ENCODE measurements at places on chromosomes 5 and 9.

- peak; percentile 63 for DNase-seq
Measured at GRCh38 chr5:169695919-169696490, 58.9 kb downstream of the DOCK2 start.

DNA sequence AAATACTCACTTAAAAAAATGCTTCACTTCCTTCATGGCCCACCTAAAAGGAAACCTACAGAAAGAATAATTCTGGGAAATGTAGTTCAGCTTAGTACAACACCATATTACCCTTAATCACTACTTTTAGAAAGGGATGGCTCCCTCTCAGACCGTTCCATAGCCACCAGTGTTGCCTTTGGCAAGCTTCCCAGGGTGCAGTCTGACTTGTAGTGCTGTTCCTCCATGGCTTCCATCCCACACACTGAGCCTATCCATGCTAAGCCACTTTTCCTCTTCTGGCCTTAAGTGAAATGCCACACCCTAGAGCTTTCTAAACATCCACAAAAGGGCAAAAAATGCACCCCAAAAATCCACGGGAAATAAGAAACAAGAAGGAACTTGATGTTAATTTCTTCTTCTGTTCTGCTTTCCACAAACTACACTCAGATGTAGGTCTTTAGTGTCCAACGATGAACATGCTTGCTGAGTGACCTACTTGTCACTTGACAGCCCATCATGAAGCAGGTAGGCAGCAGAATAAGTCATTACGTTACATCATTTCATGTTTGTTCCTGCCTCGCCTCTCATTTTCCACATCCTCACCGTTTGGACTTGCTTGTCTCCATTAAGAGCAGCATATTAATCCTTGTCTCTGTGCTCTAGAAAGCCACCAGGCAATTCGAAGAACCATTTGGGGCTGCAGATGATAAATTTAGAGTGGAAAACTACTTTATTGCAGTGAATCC, 391.1 kb upstream of the GRAMD2B start:
- no peak for DNase-seq

- no peak for DNase-seq
Measured at GRCh38 chr5:150293091-150293941, 3.7 kb upstream of the CAMK2A start.

DNA sequence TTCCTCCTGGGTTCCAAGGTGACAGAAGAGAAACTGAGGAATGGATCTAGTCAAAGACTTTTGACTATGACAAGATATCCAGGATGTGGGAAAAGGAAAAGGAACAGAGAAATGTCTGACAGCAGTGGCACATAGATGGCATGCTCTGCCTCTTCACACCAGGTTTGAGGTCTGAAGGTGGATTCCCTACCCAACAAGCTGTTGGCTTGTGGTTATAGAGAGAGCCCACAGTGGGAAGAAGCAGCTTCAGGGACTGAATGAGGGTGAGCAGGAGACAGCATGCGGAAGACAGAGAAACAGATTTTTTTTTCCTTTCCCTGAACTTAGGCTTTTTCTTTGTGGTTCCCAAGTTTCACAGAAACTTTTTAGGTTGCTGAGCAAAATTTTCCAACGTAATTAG, 20.6 kb downstream of the IFNW1 start:
- DNase-seq, result no peak

- no peak for DNase-seq
Measured at GRCh38 chr5:14685757-14686156, 21.2 kb downstream of the OTULIN start.

DNA sequence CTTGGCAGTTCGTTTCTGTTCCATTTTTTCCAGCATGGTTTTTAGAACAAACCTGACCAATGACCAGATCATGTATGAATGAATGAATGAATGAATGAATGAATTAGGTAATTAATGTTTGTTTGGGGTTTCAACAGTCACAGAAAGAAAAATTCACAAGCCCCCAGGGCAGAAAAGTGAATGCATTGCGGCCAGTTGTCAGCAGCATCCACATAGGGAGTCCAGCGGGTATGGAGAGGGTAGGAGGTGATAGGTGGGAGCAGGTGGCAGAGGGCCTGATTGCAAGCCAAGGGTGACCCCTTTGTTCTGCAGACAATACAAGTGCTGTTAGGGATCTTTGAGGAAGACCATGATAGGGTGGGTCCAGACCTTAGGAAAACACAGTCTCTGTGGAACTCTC, 49.7 kb upstream of the SAP30L start:
- no peak for DNase-seq

DNA sequence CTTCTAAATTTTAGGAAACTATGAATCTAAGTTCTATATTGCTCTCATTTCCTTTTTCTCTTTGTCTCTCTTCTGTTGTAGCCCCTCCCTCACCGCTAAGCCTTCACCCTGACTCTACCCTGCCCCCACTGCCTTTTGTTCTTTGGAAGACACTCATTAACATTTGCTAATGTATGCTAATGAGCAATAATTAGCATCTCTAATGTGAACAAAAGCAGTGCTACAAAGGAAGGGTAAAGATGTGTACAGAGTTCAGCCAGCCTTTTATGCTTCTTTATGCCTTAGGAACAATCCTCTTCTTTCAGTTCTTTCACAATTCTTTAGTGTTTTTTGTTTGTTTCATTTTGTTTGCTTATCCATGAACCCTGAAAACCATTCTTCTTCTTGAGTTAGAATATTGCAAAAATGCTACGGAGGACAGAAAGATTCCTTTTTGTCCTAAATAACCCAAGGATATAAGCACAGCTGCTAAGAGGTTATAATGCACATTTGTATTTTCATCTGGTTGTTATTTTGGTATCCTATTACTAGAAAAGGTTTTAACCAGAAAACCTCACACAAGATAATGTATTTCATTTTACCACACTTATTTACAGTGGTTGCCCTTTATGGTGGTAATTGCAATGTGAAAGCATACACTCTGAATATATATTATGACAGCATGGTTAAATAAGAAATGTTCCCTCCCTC, 159.3 kb downstream of the TMC1 start:
- no peak for DNase-seq

- no peak for DNase-seq
Measured at GRCh38 chr9:97753975-97754374, 56.8 kb upstream of the XPA start.

DNA sequence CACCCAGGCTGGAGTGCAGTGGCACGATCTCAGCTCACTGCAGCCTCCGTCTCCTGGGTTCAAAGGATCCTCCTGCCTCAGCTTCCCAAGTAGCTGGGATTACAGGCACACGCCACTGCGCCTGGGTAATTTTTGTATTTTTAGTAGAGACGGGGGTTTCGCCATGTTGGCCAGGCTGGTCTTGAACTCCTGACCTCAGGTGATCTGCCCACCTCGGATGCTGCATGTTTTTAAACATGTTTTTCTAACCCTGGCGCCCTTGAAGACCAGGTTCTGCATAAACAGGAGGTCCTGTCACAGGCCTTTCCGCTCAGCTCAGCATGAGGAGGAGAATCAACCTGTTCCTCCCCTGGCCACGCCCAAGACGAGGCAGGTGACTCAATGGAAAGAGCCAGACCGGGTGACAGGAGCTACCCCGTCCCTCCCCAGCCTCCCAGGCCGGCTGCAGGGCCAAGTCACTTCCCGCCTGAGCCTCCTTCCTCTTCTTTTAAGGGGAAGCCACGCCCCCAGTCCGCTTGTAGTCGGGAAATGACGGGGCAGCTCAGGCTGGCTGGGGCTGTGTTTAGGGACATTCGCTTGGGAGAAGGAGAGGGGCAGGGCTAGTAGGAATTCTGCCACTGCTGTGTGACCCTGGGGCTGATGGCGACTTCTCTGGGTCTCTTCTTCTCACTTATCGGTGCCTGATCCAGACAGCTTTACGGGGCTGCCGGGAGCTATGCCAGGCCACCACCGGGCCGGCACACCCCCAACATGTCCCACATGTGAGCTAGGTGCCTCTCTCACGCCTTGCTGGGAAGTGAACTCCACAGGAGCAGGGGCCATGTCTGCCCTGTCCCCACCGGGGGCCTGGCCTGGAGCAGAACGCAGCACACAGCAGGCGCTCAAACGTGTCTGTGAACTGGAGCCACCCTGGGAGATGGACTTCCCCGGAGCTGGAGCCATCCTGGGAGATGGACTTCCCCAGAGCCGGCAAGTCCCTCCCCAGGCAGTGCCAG, 6.1 kb downstream of the NOTCH1 start:
- no peak for DNase-seq

GRCh38 chr9:127977009-127977883, 3.5 kb downstream of the EEIG1 start:
- no peak for DNase-seq

- no peak for DNase-seq
Measured at GRCh38 chr5:127097278-127097677, 24.0 kb upstream of the C5orf63 start.

DNA sequence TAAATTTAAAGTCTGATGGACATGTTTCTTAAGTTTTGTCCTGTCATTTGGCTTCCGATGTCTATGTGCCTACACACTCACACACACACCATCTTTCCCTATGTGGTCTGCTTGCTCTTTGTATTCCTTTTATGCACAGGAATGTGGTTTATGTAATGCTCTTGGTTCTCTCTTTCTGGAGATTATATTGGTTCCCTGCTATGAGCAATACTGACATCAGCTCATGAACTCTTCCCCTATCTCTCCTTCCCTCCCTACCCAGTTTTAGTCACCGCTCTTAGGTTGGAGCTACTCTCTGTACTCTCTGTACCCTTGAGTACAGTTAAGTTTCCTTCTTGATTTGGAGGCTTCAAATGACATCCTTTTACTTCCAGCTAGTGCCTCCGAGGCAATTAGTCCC, 77.9 kb upstream of the MVB12B start:
- no peak for DNase-seq

- DNase-seq, result no peak
Measured at GRCh38 chr5:122493091-122494021, 181.3 kb downstream of the SNCAIP start.

DNA sequence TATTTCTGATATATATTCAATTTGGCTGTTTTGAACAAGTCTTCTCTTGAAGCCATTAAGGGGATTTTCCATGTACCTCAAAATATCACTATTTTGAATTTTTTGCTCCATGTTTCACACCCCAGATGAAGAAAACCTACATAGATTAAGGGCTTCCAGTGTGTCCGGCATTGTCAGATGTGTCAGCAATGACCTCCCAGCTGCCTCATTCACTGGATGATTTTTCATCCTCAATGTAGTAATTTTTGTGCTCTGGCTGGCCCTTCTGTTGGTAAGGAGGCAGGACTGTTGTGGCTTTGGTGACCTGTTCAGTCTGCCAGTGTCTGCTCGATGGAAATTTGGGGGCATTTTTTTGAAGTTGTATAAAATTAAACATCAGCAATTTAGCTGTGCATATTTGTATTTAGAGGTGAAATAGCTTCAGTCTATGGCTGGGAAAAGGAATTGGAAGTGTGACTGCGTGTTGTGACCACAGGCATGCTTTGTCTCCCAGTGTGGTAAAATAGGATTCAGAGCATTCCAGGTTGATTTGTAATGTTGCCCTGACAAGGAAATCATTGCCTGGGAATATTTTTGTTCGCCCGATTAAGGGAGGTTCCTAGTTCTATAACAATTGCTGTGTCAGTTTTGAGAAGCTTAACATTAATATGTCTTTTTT, 312.4 kb downstream of the ARHGEF28 start:
- no peak for DNase-seq

GRCh38 chr5:172506921-172507320, 52.6 kb upstream of the SH3PXD2B start:
- no peak for DNase-seq

GRCh38 chr5:143572671-143573070, 169.2 kb upstream of the NR3C1 start:
- DNase-seq, result no peak

GRCh38 chr9:91221332-91221731, 140.4 kb downstream of the AUH start:
- DNase-seq, result no peak

GRCh38 chr9:104921067-104921741, 6.8 kb downstream of the ABCA1 start:
- no peak for DNase-seq

DNA sequence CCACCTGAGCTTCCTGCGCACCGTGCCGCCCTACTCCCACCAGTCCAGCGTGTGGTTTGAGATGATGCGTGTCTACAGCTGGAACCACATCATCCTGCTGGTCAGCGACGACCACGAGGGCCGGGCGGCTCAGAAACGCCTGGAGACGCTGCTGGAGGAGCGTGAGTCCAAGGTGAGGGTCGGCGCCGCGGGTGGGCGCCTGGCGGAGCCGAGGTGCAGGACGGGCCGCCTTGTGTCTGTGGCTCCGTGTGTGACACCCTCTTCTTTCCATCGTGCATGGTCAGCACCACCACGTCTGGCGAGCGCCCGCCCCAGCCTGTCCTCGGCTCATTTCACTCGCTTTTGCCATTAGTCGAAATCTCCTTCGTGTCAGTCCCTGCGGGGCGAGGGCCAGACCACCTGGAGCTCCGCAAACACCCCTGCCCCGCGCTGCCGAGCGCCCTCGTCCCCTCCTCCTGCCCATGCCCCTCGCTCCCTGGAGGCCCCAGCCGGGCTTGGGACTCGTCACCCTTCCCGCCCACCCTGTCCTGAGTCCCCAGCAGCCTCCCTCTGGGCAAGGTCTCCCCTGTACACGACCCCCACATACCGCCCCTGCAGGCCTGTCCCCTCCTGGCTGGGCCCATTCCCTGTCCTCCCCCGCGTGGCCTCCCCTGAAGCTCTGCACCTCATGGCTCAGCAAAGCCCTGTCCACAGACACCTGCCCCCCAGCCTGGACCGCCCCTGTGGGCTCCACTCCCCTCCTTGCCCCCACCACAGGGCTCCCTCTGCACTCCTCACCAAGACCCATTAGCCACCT, 7.0 kb downstream of the GRIN1 start:
- no peak for DNase-seq

DNA sequence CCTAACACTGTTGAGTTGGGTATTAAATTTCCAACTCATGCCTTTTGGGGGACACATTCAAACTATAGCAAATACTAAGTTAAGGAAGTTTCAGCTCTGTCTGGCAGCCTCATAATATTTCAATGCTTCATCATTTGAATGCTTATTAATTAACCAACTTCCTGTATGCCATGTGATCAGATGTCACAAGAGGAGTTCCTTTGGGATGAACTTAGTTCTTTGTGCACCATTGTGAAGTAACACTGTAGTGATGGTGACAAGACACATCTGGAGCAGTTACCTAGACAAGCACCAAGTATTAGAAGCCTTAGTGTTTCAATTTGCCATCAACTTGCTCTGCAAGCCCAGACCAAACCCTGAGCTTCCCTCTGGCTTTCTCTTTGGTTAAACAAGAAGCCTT, 90.7 kb upstream of the IL12B start:
- no peak for DNase-seq

GRCh38 chr5:16568875-16569580, 47.8 kb downstream of the RETREG1 start:
- DNase-seq, result no peak

GRCh38 chr9:108104991-108105390, 615.4 kb upstream of the KLF4 start:
- DNase-seq, result no peak

- DNase-seq, result no peak
Measured at GRCh38 chr5:141077826-141078225, 16.6 kb upstream of the PCDHB2 start.

- DNase-seq, result no peak
Measured at GRCh38 chr9:108270561-108270960, 585.2 kb downstream of the ACTL7B start.

GRCh38 chr5:91079037-91079436, 304.1 kb downstream of the ARRDC3 start:
- no peak for DNase-seq

GRCh38 chr5:163248871-163249270, 188.5 kb upstream of the CCNG1 start:
- DNase-seq, result no peak
